ENCODE measurements at places on chromosomes 7 and 10. TPM values are rescaled to one million over a fixed set of nuclear protein-coding genes. Genes with fewer than 3 reads are reported as not detected.

The EVX1 gene
- not detected for total RNA-seq

DNA sequence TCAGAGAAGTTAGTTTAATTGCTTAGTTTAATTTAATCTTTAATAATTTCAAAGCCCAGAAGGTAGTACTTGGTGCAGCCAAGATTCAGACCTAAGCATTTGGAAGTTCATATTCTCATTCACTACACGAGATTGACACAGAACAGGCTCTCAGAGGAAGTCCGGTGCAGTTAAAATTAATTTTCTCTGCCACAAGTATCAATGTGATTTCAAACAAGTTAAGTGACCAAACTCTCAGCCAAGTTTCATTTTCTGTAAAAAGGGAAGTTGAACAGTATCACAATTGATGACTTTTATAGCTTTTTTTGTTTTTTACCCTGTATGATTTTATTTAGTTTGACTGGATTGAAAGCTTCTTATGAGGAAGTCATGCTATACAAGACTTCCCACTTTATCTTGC is 1494.9 kb upstream of the LRRTM3 start:
- no peak for DNase-seq

DNA sequence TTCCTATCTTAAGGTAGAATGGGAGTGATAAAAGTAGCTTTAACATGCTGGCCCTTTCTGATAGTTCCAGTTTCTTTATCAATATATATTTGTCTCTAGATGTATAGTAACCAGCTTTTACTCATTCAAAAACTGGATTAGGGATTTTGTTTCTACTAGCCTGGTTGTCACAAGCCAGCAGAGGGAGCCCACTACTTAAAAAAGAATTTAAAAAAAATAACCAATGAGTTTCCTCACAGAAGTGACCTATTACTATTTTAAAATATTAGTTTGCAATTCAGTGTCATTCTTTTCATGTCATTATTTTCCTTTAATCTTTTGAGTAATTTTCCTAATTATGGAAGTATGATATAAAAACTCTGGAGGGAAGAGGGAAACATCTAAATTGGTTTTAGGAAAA is 142.1 kb downstream of the PHTF2 start:
- DNase-seq: peak; percentile 55

GRCh38 chr10:11806706-11807105 is 16.4 kb upstream of the PROSER2 start:
- no peak for DNase-seq

DNA sequence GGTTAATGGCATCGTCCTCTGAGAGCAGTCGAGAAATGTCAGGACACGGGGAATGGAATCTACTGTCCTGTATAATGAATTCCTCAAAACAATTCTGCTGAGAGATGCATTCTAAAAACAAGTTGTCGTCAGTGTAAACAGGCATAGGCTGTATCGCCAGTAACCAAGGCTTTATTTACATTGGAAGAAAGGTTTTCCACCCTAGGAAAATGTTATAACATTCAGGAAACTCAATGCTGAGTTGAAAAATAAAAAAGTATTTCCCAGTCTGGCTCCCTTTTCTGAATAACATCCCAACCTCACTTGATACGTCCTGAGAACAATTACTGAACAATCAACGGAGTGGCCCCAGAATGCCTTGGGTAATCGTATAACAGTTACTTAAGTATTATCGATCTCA is 79.6 kb upstream of the UCN3 start:
- DNase-seq: peak; percentile 69

DNA sequence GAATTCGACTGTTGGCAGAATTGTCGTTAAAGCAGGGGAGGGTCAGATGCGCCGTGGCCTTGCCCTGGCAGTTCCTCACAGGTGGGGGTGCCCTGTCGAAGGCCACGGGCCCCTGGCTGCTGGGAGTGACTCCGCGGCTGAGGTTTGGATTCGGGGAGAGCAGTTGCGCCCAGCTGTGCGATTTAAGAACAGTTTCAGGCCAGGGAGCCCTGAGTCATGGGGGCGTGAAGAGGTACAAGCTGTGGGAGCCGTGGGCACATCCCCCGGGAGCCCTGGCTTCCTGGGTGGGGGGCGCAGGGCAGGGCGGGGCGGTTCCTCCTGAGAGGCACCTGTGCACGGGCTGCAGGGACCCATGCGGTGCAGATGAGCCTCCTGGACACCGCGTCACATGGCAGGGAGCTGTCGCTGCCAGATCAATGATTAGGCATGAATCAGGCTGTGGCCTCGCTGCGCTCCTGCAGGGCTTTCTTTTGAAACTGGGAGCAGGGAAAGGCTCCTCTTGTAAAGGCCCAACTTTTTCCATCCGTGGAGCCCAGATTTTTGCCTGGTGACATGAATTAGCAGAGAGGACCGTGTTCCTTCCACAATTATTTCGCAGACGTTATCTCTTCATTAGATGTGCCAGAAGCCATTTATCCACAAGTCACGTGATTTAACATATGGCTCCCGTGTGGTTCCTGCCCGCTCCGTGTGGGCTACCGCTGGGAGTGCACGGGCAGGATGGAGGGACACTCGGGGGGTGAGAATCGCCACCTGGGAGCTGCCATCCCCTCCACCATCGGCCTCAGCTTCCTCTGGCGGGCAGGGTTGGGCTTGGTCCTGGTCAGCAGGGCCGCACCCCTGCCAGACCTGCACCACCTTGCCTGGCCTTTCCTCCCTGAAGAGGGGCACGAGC is 918 bp downstream of the PWWP2B start:
- peak; percentile 47 for DNase-seq

- peak; percentile 88 for DNase-seq
Measured at GRCh38 chr10:87675396-87676376, 16.0 kb downstream of the PAPSS2 start.

DNA sequence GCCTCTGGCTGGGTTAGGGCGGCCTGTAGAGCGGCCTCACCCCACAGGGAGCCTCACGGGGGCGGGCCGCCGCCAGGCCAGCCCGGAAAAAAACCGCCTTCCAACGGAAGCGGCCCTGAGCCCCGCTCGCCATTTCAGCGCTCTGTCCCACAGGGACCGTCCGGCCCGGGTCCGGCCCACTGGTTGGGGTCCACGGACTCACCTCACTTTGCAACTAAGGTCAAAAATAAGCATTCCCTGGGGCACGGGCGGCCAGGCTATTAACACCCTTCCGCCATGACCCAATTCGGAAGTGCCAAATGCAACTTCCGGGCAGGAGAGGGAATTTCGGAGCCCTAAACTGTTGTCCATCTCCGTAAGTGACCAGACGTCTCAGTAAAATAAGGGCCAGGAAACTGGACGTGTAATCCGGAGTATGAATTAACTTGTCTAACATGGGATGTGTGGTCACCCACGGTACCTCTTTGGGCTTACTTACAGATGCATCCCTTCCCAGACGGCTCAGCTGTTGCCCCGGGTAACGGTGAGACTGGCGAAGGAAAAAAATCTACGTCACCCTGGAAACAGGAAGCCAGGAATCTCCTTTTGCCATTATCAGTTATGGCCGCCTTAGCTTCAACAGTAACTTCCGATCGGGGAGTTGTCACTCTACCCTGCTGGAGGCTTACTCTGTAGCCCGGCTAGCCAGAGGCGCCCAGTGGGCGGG is at the start of gene BBIP1:
TSS of gene BBIP1 (minus strand) at position 538 of the 706 bp plus-strand sequence. CDS start 1,023 bp downstream, outside the sequence.
- peak; percentile 100 for DNase-seq

DNA sequence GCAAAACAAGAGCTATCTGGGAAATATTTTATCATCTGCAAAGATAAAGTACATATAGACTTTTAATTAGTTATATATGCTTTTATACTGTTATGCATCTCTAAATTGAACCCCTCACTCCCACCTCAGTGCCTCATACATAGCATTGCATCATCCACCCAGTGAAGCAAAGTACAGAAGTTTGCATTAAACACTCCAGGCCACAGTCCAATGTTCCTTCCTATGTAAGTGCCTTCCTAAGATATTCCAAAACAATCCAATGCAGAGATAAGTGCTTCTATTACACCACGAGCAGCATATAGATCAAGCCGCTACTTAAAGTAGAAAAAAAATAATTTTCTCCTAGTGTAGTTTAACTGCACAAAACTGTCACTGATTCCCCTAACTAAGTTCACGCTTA is 3.4 kb downstream of the CPXM2 start:
- no peak for DNase-seq

Measured in dermis blood vessel endothelial cell (primary cell).